Epithelial cell of alveolus of lung (primary cell): ENCODE measurements at places on chromosomes 5 and 9. TPM values are rescaled to one million over a fixed set of nuclear protein-coding genes. Genes with fewer than 3 reads are reported as not detected.

The FAM163B gene
- 2.2 TPM in 1 of 2 replicates, not detected in the other for total RNA-seq

The PCYOX1L gene
- total RNA-seq: 10.4 and 14.2 TPM in 2 replicates

The CD180 gene
- total RNA-seq: not detected in 2 replicates

The MYO10 gene
- total RNA-seq: 34.5 and 37.0 TPM in 2 replicates

The SLC25A48 gene
- total RNA-seq: not detected in 2 replicates

The OR13C5 gene
- total RNA-seq: not detected in 2 replicates

The PARP8 gene
- total RNA-seq: 4.3 and 6.7 TPM in 2 replicates

The HSPB3 gene
- total RNA-seq: 2.9 TPM in 1 of 2 replicates, not detected in the other

The RPL12 gene
- total RNA-seq: 3,154 and 4,961 TPM in 2 replicates

The ZNF658 gene
- 2.6 and 4.8 TPM in 2 replicates for total RNA-seq

The LRRC70 gene
- 0.24 and 0.26 TPM in 2 replicates for total RNA-seq

The ALDOB gene
- total RNA-seq: not detected in 2 replicates

The PPP3R2 gene
- total RNA-seq: not detected in 2 replicates

The CSF1R gene
- under 0.01 TPM in 1 of 2 replicates, not detected in the other for total RNA-seq

The CFAP77 gene
- 0.08 TPM in 1 of 2 replicates, not detected in the other for total RNA-seq
